ENCODE measurements at places on chromosomes 1 and 21. TPM values are rescaled to one million over a fixed set of nuclear protein-coding genes. Genes with fewer than 3 reads are reported as not detected.

GRCh38 chr1:154241703-154242351 is 21.1 kb downstream of the UBAP2L start:
- DNase-seq, result peak; percentile 24

GRCh38 chr1:97906567-97907241 is 14.1 kb downstream of the DPYD start:
- peak; percentile 94 for DNase-seq

DNA sequence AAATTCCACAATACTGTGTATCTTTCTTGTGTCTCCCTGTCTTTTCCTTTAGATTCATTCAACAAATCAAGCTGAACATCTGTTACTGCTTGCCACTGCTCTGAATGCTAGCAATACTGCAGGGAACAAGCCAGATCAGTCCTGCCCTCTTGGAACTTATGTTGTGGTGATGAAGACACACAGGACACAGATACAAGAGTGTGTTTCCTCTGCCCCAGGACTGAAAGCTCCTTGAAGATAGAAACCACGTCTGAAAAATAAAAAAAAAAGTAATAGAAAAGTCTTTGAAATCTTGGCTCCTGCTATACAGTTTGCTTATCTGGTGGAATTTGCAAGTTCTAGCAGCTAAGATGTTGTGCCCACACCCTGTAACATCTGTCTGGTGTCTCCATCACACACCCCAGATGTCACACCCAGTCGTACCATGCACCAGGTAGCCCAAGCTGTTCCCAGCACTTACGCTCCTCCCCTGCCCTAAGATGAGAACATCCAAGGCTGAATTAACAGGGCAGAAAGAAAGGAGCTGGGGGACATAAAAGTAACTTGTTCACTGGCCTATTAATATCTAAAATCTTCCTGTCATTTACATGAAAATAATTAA is 80.2 kb upstream of the GALNT2 start:
- no peak for DNase-seq

DNA sequence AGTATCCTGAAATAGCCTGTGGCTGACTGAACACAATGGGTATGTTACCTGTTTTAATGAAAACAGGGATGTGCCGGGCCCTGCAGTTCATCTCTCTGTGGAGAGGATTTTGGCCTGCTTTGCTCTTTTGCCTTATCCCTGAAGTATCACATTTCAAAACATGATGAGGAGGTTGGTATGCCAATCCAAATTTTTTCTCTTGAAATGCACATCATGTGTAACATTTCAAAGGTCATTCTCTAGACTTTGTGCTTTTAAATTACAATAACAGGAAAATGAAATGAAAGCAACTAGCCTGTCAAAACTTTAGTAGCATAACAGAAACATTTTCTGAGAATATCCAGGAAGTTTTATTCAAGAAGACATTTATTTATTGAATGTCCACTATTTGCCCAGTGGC is 118.9 kb downstream of the SLC44A5 start:
- DNase-seq, result peak; percentile 38

GRCh38 chr1:16396591-16396990 is 29.5 kb downstream of the SZRD1 start:
- peak; percentile 77 for DNase-seq

- DNase-seq, result no peak
Measured at GRCh38 chr1:247471445-247472016, 13.6 kb upstream of the OR2B11 start.

- DNase-seq, result no peak
Measured at GRCh38 chr1:203040513-203041275, 14.4 kb downstream of the PPFIA4 start.

DNA sequence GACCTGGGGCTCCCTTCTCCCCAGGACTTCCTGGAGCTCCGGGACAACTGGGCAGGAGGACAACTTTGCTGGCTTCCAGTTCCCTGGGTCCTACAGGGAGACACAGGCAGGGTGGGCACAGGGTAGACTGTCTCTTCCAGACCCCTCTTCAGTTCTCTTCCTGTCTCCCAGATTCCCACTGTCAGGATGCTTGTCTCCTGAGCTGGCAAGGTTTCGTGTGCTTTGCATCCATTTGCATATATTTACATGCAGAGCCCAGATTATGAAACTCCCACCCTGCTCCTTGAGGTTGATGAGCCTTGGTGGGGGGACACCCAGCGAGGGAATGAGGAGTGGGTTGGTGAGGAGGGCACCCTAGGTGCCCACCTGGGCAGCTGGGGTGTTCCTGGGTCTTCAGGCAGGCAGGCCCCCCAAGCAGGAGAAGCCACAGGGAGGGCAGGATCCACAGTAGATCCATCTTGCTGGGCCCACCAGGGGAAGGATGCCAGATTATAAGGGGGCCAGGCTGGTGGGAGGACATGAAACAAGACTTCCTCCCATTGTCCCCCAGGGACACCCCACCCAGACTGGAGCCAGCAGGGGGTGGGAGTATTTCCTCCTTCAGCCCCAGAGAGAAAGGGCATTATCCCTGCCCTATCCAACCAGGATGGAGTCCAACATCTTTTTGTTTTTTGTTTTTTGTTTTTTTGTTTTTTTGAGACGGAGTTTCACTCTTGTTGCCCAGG is at the start of gene FCN3:
TSS of gene FCN3 (minus strand) at position 463 of the 725 bp plus-strand sequence. CDS start at position 457, 6 bp downstream.
- no peak for DNase-seq

GRCh38 chr1:208595745-208596144 is 351.6 kb upstream of the PLXNA2 start:
- no peak for DNase-seq

DNA sequence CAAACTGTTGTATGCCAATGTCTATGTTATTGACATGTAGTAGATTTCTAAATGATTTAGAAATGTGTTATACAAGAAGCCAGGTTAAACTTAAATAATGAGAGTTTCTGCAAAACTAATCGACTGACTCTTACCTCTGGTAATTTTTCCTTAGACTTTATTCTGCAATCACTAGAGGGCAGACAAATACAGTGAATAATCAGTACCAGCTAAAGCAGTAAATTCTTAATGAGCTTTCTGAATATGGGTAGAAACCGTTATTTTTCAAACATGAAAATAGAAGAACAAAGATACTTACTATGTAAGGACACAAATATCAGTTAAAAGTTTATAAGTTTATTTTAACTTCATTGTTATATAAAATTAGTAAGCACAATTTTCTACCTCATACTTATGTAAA is 97.9 kb upstream of the RGS1 start:
- peak; percentile 67 for DNase-seq

- DNase-seq, result no peak
Measured at GRCh38 chr1:47759936-47760629, 237.1 kb downstream of the TRABD2B start.

DNA sequence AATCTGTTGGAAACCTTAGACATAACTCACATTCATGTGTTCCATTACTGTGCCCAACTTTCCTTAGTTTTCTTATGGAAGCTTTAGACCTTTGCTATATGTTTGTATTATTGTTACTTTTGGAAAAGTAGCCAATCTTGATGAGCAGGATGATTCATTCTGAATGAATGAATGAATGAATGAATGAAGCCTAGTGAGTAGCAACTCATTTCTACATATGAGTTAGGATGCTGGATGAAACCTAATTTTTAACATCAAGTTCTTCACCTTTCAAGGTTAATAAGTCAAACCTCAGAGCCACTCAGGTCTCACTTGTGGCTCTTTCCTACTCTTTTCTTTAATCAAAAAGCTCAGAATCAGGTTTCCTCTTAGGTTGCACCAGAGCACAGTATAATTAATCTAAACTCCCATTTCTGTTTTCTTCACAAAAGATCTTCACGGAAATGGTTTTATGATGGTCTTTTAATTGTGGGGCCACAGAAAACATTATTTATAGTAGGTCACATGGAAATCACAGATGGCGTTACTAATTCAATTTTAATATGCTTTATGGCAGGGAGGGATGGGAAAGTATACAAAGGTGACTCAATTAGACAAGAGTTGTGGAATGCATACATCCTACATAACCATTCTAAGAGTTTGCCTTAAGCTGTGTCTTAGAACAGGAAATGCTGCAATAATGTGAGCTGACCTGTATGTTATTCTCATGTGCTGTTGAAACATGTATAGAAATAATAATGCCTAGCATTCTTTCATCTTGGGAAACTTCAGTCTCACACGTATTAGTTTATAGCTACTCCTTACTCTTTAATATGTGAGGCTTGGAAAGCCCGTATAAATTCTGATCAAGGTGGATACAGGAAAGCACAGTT is 4.5 kb upstream of the DDX59 start:
- DNase-seq, result no peak

DNA sequence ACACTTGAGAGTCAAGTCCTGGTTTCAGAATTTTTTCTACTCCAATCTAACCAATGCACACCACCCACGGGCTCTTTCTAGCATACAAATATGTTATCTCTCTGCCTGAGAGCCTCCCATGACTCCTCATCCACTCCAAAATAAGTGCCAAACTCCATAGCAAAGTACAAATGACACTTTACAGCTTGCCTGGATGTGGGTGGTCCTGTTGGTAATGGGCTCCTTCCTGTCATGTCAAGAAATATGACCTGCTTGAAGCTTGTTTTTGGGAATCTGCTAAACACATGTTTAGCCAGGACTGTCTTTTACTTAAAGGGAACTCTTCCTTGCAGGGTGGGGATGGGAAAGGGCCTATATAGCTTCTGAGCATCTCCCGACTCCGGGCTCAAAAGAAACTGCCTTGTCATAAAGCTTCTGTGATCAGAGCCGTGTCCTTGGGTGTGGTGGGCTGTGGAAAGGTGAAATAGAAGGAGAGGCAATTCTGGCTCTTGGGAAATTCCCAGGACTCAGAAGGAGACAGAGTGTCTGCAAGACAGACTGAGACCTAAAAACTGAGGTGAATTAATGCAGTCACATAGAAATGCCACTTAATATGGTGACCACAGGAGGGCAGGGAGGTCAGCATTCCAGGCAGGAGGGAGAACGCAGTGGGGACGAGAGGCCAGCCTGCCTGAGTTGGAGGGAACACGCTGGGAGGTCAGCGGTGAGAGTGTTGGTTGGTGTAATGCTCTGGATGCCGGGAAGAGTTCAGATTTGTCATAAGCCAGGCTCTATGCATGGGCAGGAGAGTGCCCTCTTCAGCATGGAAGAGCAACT is 6.1 kb upstream of the IGFN1 start:
- peak; percentile 62 for DNase-seq

GRCh38 chr1:116910379-116911187 is 867 bp downstream of the PTGFRN start:
- DNase-seq, result peak; percentile 21

DNA sequence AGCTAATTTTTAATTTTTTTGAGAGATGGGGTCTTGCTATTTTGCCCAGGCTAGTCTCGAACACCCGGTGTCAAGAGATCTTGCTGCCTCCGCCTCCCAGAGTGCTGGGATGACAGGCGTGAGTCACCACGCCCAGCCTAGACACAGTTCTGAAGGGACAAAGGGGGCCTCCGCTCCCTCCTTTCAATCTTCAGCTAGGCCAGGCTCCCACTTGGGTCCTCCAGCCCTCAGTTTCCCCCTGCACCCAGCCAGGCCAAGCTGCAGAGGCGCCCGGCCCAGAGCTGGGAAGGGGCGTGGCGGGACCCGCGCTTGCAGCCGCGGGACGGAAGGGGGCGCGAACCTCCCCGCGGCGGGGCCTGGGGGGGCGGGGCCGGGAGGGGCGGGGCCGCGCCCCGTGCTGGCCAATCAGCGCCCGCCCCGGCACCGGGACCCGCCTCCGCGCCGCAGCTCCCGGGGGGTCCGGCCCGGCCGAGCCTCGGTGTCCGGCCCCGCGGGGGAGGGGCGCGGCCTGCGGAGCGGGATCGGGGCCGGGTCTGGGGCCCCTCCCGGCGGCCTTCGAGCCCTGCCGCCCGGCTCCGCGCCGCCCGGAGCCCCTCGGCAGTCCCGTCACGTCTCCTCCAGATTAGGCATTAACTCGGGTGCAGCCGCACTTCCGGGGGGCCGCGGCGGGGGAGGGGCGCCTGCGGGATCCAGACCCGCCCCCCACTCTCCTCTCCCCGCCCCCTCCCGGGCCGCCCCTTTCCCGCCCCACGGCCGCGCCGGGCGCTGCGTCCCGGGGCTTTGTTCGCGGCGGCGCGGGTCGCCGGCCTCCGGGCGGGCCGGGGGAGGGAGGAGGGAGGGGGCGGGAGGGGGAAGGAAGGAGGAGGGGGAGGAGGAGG is 559 bp upstream of the AGRN start:
- DNase-seq, result peak; percentile 90

- no peak for DNase-seq
Measured at GRCh38 chr1:40825435-40825788, 36.8 kb downstream of the CITED4 start.

SPATA21 gene
- under 0.01 TPM for total RNA-seq

AMPD1 gene
- not detected for total RNA-seq

CELA2A gene
- total RNA-seq, result not detected

PRAMEF20 gene
- total RNA-seq, result not detected

TIMM17A gene
- 67.0 TPM for total RNA-seq

DCDC2B gene
- total RNA-seq, result not detected
